ENCODE measurements at places on chromosomes 16 and 17.

GRCh38 chr16:66006485-66006884 lies 360.0 kb upstream of the CDH5 start:
- no peak for DNase-seq

GRCh38 chr17:31857920-31858641 lies 963 bp downstream of the COPRS start:
- no peak for DNase-seq

DNA sequence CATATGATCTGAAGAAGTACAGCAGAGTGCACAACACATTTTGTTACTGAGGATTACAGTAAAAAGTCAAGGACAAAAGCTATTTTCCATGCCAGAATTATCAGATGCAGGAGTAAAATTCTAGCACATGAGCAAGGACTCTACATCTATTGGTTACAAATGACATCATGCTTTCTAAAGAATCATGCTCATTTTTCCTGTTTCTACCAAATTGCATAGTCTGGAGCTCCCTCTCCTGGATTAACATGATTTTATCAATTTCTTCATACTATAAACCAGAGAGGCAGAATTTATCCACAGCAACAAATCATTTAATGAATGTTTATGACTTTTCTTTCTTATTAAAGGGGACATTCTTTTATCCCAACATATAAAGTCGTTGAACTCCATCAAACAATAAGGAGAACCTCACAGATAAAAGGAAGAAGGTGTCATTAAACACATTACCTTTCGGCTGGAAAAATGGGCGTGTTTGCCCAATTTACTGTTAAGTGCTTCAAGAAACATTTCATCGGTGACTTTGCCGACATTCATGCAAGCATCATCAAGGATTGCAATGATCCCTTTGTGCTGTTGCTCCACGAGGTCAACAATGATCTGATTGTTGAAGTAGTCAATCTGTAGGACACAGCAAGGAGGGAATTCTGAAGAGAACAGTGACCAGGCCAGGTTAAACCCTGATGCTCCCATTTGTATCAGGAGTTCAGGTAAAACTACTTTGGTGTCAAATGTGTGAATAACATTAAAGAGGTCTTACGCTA lies 121.7 kb downstream of the MYO1D start:
- DNase-seq, result peak; percentile 62

GRCh38 chr17:77746896-77747554 lies 211.5 kb upstream of the TNRC6C start:
- no peak for DNase-seq

- no peak for DNase-seq
These were observed 727 bp upstream of the MBTPS1 start for GRCh38 chr16:84117494-84117843.

- DNase-seq, result no peak
These were observed 7.5 kb downstream of the TOB1 start for GRCh38 chr17:50858486-50859225.

- no peak for DNase-seq
These were observed 11.5 kb upstream of the ZG16 start for GRCh38 chr16:29766571-29766970.

- peak; percentile 85 for DNase-seq
These were observed 405 bp upstream of the CBLN1 start for GRCh38 chr16:49281843-49282642.

GRCh38 chr17:76080768-76081287 lies 1.8 kb downstream of the ZACN start:
- DNase-seq, result no peak

GRCh38 chr16:11774065-11774626 lies 22.9 kb downstream of the ZC3H7A start:
- DNase-seq, result no peak

GRCh38 chr17:38958756-38959155 lies 8.4 kb downstream of the FBXO47 start:
- no peak for DNase-seq

- no peak for DNase-seq
These were observed 251.4 kb downstream of the PHKB start for GRCh38 chr16:47712276-47713224.

DNA sequence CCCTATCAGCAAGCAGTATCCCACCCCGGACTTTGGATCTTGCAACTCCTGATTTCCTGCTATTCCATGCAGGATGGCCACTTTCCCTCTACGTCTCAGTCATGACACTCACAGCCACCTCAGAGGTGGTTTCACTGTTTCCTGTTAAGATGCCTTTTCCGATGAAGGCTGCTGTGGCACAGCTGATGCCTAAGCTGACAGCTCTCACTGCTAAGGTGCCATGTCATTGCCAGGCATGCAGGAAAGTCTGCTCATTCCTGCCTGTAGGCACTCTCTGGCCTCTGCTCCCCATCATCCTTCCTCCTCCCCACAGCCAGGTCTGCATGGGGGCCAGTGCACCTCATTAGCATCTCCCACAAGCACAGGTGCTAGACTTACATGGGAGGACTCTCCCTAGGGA lies 173.0 kb downstream of the CBLN1 start:
- DNase-seq, result no peak
